Large intestine (tissue), 12 donors: ENCODE measurements at places on chromosomes 6 and 20. TPM values are rescaled to one million over a fixed set of nuclear protein-coding genes. Genes with fewer than 3 reads are reported as not detected.
A peak's percentile ranks its signal among the peaks of the same experiment; 100 is the strongest.

DNA sequence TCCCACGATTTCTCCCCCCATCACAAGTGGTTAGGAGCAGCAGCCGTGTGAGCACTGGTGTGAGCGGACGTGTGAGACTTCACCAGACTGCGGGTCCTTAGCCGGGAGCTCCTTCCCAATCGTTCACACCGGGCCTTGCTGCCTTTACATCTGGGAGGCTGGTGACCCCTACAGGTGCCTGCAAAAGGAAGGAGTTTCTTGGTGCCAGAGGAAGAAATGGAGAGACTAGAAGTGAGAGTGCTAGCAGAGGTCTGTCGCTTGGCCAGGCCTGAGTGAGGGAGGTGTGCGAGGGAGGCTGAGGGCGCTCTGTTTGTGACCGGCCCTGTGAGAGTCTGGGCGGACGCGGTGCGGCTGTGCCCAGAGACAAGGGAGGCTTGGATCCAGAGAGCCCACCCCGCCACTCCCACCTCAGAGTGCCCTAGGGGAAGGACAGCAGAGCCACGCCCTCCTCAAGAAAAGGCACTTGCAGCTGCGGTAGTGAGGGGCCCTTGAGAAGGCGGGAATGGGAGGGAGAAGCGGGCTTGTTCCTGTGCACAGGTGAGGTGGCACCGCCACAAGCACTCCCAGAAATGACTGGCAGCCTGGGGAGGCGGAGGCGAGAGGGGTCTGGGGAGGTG lies 10.0 kb upstream of the ARMC2 start:
- peak; percentile 56 for DNase-seq

TFAP2B gene
- polyA plus RNA-seq = not detected

DNA sequence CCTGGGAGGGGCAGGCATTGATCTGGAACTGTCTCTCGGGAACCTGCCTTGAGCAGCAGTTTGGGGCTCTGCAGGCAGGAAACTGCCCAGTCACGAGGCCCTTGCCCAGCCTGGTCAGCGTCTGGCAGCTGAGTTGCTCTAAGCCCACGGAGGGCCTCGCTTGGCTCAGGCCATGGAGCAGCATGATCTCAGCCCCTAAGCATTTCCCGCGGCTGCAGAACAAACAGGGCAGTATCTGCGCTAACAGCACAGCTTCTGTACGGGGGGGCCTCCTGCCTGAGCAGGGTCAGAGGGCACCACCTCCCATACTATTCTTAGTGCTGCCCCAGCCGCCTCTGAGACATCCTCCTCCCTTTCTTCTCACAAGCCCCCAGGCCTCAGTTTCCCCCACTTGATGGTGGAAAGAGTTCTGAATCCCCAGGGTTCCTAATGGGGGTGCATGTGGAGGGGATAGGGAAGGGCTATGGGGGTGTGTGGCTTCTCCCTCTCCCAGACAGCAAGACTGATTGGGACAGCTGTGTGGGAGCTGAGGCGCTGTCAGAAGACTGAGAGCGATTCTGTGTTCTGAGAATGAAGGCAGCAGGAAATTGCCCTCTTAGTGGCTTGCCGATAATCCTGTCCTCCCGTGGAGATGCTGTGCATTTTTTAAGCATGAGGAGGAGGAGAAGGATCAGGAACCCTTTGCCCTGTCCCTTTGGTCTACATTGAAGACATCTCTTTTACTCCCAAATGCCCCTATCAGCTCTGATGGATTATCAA lies 46.4 kb downstream of the MOCS1 start:
- DNase-seq = peak; percentile 82

- DNase-seq = no peak
Measured at GRCh38 chr6:16698162-16698533, 63.1 kb downstream of the ATXN1 start.

DNA sequence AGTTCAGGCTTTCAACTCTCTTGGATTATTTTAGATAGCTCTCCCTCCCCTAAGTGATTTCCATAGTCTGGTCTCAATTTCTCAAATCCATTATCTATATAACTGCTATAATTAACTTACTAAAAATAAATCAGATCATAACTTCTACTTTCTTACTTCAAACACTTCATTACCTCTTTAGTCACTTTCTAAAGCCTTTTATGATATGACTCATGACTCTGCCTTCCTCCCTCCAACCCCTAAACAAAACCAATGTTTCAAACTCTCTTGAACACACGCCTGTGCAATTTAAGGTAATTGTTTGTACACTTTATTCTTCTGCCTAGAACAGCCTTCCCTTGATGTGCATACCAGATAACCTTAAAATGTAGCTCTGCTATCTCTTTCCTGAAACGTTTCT lies 100.5 kb downstream of the LMBRD1 start:
- DNase-seq = no peak

GRCh38 chr6:99338188-99338587 lies 11.3 kb downstream of the FAXC start:
- DNase-seq = no peak

DNA sequence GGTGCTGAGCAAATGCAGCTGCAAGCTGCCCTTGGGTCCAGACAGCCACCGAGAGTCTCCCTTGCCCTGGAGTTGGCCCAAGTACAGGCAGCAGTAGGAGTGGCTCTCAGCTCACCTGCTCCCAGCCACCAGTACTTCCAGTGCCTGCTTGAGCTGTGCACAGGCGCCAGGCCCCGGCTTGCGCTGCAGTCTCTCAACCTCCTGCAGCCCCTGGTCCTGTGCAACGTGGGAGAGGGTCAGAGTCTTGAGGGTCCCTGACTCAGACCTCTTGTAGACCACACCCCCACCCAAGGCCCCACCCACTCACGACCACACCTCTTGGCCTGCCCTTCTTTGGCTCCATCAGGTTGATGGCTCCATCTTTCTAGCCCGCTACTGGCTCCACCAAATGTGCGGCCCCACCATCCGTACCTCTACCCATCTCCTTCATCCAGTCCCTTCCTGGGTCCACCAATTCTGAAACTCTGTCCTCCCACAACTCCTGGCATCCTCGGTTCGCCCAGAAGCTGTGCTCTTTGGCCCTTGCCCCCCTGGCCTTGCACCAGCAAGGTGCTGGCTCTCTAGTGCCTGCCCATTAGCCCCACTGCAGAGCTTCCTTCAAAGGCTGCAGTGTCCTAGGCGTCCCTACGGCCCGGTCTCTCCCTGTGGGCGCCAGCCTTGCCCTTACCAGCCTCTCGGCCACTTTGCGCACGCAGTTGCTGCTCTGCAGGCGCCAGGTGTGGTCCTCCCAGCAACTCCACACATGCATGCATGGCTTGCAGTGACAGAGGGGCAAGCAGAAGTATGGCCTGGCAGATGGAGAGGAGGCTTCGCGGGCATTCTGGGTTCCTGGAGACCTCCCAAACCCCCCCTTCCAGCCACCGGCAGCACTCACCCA lies 16.5 kb upstream of the SPAG4 start:
- DNase-seq = no peak

HEY2 gene
- polyA plus RNA-seq = 1.8 TPM

DNA sequence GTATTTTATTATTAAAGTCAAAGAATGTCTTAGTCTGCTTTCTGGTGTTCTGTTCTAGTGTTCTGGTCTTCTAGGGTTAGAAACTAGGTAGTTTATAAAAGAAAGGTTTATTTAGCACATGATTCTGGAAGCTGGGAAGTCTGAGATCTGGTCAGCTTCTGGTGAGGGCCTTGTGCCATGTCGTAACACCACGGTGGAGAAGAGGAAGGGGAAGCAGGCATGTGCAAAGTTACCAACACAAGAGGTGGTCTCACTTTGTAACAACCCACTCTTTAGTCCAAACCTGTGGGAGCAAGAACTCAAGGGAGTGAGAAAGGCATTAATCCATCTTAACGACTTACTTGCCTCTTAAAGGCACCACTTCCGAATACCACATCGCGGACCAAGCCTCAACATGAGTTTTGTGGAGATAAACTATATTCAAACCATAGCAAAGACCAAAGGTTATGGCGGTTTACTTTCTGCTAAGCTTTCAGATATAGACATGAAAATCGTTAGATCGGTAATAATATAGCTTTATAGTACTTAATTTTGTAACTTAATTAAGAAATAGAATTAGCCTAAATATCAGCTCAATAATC lies 99.4 kb downstream of the NCOA3 start:
- DNase-seq = no peak

POU5F1 gene
- 0.28 TPM for polyA plus RNA-seq
